ENCODE measurements at places on chromosomes 5 and 9. TPM values are rescaled to one million over a fixed set of nuclear protein-coding genes. Genes with fewer than 3 reads are reported as not detected.

DNA sequence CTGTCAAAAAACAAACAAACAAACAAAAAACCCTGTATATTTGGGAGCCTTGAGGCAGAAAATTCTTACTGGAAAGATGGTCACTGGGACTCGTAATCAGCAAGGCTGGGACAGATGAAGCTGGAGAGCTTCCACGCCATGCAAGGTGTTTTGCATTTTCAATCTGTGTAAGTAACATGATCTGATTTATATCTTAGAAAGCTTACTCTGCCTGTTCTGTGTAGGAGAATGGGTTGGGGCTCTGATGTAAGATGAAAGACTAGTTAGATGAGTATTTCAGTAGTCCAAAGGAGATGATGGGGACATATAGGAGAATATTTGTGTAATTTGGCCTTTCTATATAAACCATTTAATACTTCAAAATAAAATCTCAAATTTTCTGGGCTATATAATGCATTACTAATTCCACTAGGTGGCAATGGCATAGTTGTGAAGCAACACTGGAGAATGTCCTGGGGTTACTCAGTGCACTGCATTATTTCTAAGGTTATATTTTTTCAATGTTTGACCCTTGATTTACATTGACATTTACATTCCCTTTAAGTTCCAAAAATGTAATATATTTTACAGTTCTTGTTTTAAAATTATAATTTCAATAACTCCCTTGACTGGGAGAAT lies 21.9 kb upstream of the FSD1L start:
- DNase-seq: peak; percentile 26

PNPLA7 gene
- polyA plus RNA-seq: 1.2 TPM

DNA sequence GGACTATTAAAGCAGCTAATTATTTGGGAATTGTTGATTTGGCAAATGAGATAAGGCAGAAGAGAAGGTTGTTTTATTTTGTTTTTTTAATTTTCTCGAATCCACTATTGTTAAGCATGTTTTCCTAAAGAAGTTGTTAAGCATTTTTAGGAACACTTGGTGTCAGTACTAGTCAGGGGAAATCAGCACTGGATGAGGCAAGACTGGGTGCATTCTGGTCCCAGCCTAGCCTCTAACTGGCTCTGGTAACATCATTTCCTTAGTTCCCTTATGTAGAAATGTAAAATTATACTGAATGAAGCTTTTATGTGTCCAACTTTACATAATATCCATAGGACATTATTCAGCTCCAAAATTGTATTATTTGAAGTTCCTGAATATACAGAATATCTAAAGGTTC lies 196.1 kb downstream of the PCSK5 start:
- DNase-seq: no peak

- no peak for DNase-seq
These were observed 164.3 kb downstream of the MUSK start for GRCh38 chr9:110832926-110833325.

DNA sequence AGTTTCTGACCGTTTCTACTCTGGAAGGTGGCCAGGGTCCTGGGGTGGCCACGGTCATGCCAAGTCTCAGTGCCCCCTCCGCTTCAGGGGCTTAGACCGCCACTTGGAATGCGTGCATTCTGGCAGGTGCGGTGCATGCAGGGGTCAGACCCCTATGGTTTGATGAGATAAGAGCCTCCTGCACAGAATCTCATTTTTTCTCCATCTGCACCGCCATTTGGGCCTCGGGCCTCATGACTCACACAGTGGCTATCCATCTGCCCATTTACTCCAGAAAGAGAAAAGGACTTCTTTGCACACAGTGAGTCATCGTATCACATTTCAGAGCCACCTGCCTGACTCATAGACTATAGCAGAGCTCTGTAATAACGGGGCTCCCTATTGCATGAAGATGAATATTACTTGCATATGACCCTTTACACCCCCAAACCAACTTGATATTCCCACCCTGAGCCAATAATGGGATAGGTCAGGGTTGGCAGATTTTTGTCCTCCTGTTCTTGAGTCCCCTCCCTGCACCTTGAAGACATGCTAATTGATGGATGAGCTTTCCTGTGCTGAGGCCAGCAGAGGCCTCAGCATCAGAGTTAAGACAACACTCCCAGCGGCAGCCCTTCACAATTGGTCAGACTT lies 157.4 kb downstream of the NR3C1 start:
- peak; percentile 41 for DNase-seq

CTNND2 gene
- not detected for polyA plus RNA-seq

DNA sequence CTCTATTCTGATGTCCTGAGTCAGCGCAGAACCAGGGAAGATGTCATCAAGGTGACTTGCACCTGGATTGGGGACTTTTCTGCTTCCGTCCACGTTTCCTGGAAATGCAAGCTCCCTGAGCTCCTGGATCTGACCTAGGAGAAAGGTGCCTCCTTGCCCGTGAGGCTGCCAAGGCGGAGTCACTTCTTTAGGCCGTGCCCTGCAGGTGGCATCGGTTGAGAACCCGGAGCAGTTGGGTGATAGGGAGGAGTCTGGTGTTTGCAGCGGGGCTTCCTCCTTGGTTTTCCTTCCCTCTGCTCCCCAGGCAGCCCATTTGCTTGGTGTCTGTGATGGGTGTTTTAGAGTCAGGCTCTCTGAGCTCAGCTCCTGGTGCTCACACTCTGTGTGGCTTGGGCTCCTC lies 15.2 kb downstream of the NANS start:
- no peak for DNase-seq

RNF183 gene
- polyA plus RNA-seq: not detected

CCNJL gene
- 21.3 TPM for polyA plus RNA-seq

- no peak for DNase-seq
These were observed 7.9 kb downstream of the CMYA5 start for GRCh38 chr5:79697222-79698170.

DNA sequence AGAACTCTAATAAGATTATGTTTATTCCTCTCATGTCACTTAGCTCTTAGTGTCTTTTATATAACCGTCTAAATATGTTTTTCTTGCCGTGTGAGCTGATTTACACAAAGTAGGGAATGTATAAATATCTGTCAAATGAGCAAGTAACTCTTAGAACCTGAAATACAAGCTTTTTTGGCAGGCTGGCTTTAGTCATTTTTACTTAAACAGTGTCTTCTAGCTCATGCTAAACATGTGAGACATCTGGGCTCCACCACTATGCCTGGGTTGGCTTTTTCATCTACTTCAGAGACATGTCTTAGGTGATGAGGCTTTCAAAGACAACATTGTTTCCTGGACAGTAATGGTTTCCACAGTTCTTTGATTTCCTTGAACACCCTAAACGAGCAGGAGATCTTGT lies 137.2 kb upstream of the ZNF608 start:
- no peak for DNase-seq

DNA sequence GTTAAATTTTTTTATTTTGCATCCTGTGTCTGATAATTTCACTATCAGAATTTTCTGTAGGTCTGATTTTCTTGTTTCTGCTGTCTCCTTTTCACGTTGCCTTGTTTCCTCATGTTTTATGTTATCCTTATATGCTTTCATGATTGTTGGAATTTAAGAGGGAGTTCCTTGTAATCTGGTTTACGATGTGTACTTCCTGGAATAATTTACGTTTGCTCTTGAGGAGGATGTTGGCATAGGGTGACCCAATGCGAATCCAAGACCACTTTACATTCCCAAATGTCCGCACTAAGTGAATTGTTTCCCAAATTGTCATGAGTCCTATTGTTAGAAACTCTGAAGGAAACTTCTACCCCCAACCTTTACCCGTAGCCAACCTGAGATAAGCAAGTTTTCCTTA lies 80.3 kb downstream of the ADAMTSL1 start:
- DNase-seq: no peak

IFNA6 gene
- polyA plus RNA-seq: not detected

DNA sequence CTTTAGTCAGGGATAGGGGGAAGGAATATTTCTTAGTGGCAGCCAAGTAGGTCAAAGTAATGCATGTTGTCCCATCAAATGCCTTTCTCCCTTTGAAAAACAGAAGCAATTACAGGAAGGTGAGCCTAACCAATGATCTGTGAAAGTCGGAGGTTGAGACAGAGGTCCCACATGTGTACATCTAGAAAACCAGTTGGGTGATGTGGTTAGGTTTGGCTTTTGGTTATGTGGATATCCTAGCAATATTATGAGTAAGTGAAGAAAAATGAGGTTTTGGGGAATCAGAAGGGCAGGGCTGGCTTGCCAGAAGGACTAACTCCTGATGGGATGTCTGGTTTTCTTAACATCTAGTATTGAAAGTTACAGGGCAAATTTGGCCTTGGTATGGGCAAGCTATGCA lies 63.4 kb upstream of the PALM2AKAP2 start:
- no peak for DNase-seq

GRCh38 chr5:53343187-53343586 lies 137.2 kb upstream of the FST start:
- DNase-seq: no peak

DDX4 gene
- polyA plus RNA-seq: not detected

DNA sequence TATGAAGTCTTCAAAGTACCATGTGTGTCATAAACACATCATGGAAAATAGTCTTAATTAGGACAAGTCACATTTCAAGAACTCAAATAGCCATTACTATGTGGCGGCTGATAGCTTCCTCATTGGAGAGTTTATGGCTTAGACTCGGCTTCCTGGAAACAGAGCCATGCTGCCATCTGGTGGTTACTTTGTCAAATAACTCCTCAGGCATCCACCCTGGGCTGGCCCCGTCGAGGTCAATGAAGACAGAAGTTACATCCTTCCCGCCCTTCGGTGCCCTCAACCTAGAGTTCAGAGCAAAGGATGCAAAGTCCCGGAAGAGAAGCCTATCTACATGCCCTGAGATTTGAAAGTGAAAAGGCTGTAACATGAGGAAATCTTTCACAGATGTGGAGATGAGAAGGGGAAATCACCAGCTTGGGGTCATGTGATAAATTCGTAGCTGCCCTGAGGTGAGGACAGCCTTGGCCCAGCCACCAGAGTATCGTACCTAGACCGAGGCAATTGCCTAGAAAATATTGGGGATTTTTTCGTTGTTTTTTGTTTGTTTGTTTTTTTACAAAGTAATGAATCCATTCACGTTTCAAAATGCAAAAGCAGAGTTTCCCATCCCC lies 45.5 kb upstream of the ZNF169 start:
- DNase-seq: peak; percentile 72

- no peak for DNase-seq
These were observed 94.1 kb upstream of the FST start for GRCh38 chr5:53386341-53386740.

CCDC152 gene
- 0.48 TPM for polyA plus RNA-seq

DNA sequence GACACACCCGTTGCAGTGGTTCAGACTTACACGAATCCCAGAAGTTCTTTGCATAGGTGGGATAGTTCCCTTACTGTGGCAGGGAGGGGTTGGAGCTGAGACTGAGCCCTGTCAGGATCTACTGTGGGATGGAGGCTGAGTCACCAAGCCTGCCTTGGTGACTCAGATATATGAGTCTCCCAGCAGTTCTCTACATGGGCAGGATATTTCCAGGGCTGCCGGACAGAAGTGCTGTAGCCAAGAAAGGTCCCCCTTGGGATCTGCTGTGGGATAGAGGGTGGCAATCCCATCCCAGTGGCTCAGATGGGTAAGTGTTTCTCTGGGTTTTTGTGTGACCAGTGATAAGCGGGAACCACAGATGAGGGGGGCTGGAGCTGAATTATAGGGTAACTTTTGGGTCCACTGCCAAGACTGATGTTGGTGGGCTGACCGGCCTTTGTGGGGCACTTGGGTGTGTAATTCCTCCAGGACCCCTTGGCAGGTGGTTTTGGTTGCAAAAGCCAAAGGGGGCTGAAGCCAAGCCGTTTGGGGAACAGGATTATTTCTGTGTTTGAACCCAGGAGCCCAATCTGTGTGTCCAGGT lies 18.7 kb downstream of the XRCC4 start:
- DNase-seq: peak; percentile 51

- DNase-seq: no peak
These were observed 149.6 kb upstream of the C9orf72 start for GRCh38 chr9:27722866-27723265.

FAM78A gene
- 45.9 TPM for polyA plus RNA-seq

GRCh38 chr9:6955251-6955921 lies 197.6 kb downstream of the KDM4C start:
- peak; percentile 83 for DNase-seq

DNA sequence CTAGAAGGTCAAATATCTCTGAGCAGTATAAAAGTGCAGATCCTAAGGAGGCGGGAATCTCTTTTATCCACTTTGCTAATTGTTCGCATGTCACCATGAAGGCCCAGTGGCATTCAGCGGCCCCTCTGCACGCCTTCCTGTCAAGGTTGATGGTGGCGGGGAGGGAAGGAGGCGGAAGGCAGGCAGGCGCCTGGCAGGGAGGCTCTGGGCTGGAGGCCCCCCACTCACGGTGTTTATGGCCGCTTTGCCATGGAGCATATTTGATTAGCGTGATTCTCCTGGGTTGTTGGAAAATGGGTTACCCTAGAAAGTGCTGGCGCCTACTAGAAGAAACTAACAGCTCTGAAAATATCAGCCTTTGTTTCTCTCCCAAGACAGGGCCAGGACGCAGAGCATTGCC lies 209.6 kb downstream of the FSTL4 start:
- DNase-seq: no peak

DOCK2 gene
- polyA plus RNA-seq: 0.62 TPM

MYO10 gene
- polyA plus RNA-seq: 36.0 TPM

RGS7BP gene
- 0.43 TPM for polyA plus RNA-seq

SPINK4 gene
- polyA plus RNA-seq: not detected

SLC23A1 gene
- not detected for polyA plus RNA-seq

LCN9 gene
- polyA plus RNA-seq: not detected

IL5 gene
- not detected for polyA plus RNA-seq

DNA sequence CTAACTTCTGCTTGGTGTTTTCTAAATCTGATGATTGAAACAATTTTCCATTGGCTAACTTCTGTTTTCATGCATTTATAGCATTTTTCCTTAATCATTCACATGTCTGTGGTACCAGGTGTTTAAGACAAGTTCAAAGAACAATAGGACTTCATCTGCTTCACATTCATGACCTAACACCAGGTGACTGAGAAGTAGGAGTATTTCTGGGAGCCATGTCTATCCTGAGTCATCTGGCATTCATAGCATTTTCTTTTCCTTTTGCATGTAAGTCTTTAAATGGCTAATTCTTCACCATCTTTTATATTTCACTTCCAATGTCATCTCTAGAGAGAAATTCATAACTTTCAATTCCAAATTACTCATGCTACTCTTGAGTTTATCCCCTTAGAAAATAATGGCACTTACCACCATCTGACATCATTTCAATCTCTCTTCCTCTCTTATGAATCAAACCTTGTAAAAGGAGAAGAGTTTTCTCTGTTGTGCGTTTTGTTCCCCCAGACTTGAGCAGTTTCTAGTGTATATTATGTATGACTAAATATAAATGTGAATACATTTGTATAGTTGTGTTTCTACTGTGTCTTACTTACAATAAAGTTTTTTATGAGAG lies 1196.1 kb upstream of the CDH9 start:
- DNase-seq: no peak

NR5A1 gene
- polyA plus RNA-seq: not detected
